ENCODE measurements at places on chromosomes 12 and 14.

DNA sequence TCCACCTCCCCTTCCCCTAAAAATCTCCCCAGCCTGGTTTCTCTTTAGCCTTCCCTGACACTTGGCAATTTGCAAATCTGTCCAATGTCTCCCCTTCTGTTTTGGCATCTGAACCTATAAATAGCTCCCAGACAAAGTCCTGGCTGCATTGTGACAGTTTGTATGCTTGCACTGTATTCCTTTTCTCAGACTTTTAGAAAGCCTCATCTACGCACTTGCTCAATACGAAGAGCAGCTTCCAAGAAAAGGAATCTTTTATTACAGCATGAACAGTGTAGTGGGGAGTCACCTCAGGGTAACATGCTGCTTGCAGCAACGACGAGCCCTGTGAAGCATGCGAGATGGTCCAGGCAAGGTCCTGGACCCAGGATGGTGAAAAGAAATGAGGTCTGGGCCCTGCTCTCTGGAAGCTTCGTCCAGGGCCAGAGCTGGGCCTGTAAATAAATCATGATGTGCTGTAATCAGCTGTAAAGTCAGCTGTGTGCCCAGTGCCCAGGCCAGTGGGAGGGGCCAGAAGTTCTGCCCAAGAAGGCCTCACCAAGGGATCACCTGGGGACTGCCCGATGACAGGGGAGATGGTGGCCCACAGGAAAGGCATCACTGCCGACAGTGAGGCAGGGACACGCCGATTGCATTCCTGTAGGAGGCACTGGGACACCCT is 88.3 kb downstream of the RIN3 start:
- DNase-seq: no peak

- no peak for DNase-seq
These were observed 24.1 kb downstream of the ANKRD13A start for GRCh38 chr12:110023059-110023980.

DNA sequence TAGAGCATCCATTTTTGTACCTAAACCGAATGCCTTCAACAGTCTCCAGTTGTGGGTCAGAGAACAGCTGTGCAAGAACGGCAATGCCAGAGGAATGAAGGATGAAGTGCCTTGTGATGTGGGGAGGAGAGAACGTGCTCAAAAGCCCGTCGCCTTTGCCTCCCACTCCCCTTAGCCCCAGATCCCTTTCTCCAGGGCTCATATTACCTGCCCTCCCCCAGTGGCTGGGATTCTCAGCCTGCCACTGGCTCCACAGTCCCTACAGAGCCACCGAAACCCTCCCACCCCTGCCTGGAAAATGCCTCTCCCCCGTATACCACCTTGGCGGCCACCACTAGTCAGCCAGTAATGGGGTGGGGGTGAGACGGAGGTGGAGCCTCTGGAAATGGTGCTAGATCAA is 158.5 kb downstream of the ZFP36L1 start:
- no peak for DNase-seq

DNA sequence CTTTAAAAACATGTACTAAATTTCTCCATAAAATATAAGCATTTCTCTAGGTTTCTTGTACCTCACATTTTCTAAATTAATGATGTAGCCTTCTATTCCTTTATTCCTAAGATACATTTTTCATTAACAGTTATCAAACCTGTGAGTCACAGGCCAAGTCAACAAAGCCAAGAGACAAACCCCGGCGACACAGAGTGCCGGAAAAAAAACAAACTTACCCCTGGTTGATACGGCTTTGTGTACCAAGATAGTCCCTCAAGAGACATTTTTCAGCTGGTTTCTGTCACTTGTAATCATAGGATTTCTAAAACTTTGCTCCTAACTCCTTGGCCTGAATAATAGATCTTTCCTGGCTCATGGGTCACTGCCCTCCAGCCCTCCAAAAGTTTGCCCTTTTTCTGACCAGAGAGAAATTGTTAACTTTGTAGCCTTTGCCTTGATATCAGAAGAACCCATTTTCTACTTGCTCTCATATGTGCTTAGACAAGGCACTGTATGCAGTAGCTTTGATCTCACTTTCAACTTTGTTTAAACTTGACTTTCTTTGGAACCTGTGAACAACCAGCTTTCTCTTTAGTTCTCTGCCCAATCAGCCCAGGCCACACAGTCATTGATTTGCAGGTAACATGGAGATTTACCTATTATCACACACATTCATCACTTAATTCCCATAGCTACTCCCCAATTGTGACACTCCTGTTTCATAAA is 172.2 kb downstream of the PRKD1 start:
- DNase-seq: no peak

DNA sequence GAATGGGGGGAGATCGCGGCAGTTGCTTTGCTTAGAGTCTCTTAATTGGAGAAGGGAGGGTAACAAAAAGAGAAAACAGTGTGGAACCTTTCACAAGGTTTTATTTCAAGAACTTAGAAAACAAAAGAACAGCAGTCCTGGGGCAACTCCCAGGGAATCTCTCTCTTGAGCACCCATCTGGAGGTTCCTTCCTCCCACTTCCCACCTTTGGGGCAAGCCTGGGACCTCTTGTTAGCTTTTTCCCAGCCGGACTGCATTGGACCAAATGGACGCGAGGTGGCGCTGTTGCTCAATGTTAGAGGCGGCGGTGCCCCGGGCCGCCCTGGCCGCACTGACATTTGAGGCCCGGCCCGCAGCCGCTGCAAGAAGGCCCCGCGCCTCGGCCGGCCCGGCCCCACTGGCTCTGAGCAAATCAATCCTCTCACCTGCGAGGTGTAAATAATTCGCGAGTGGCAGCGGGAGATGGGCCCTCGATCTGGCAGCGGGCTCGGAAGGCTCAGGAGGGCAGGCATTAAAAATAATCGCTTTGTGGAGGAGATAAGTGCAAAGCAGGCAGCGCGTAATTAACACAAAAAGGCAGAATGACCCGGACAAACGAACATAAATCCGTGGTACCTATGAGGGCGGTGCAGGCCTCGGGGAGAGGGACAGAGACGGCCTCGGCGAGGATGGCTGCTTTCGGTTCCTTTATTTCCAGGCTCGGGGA is 2.8 kb upstream of the HOXC8 start:
- no peak for DNase-seq

- DNase-seq: no peak
These were observed 182.8 kb downstream of the TSPAN9 start for GRCh38 chr12:3259973-3260372.

- DNase-seq: no peak
These were observed 670 bp upstream of the PSMA3 start for GRCh38 chr14:58243790-58244555.

DNA sequence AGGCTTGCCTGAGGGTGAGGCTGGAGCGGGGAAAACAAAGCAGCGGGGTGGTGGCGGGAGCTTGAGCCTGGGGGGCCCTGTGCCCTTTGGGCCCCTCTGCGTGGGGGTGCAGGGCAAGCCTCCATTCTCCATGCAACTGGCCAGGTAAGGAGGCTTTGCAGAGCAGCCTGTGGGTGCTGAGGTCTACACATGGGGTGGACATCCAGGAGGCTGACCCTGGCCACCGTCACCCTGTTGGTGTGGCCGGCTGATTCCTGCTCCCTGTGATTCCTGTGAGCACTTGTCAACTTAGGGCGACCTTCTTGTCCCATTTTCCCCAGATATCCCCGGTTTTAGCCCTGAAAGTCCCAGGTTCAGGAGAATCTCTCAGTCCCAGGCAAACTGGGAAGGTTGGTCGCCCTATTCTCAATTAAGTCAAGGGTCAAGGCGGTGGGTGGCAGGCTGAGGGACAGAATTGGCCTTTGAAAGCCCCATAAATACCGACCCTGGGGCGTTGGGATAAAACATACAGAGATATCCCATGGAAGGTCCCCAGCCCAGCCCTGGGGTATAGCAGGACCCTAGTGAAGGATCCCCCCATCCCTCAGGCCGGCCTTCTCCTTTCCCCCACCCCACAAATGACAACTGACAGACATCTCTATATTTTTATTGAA is 70.5 kb downstream of the PRIMA1 start:
- no peak for DNase-seq

DNA sequence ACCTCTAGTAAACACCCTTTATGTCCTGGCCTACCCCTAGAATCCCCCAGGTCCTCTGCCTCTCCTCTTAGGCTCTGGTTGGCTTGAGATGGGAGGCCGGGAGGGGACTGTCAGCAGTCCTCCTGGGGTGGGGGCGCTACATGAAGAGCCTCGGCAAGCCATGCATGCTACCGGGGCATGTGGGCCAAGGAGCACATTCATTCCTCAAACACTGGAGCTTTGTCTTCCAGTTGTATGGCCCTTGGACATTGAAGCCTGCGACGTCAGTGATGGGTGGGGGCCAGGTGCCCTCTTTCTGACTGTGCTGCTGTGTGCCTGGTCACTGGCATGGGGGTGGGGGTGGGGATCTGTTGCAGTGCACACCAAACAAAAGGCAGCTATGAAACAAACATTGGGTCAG is 15.8 kb upstream of the CELA1 start:
- DNase-seq: no peak

- no peak for DNase-seq
These were observed 174.7 kb downstream of the ESR2 start for GRCh38 chr14:64119500-64119899.

DNA sequence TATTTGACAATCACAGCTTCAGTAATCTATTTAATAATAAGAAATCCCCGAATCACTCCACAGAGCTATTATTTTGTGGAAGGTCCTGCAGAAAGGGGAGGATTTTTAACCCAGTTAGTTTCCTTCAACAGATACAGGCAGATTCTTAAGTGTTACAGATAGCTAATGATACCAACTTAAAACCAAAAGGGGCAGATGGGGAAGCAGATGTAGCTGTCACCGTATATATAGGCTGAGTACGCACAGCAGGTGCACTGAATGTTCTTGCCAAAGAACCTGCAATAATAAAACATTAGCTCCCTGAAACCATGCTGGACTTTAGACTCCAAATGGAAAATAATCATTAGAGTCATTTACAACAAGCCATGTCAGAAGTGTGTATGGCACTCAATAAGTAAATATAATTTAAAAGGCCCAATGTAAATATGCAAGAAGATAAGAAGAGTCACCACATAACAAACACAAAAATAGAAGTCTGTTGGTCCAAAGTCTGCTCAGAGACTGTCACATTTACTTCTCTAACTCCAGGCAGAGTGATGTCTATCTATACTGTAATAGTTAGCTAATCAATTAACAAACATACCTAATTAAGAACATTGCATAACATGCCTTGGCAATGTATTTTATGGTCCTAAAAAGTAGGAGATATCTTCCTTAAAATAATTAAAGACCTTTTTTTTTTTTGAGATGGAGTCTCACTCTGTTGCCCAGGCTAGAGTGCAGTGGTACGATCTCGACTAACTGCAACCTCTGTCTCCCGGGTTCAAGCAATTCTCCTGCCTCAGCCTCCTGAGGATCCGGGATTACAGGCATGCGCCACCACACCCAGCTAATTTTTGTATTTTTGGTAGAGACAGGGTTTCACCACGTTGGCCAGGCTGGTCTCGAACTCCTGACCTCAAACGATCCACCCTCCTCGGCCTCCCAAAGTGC is 78.8 kb downstream of the SEC23A start:
- DNase-seq: no peak

DNA sequence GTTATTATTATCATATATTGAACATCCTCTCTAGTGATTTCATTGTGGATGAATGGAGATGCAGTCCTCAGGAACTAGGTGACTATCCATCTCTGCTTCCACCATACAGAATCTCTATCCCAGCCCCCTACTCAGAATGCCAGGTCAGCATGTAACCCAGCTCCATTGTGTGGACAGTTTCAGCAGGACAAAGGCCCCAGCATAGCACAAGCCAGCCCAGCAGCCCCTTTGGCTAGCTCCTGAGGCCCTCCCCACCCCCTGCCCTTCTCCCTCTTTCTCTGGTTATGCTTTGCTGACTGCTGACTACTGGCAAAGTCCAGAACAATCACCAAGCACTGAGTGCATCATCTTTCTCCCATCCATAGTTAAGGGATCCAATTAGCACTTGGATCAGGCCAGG is 5.8 kb upstream of the SPRYD4 start:
- DNase-seq: no peak

DNA sequence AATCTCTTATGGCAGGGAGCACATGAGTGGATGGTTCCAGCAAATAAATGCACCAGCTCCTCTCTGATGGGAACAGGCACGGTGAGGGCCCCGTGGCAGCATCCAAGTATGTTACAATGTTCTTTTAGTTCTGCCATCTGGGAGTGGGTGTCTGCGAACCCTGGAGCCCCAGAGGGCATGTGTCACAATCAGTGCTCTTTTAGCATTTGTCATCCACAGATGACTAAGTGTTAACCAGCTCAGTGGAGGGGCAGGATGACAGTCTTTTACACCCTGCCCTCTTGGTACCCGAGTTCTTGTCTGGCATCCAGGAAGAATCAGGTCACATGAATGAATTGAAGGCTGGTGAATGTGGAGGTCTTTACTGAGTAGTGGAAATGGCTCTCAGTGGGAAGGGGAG is 560.4 kb upstream of the FLRT2 start:
- no peak for DNase-seq

GRCh38 chr12:48750769-48751356 is 34.4 kb upstream of the CCNT1 start:
- no peak for DNase-seq

Data from epithelial cell of prostate (primary cell).